Body of pancreas (tissue), 4 donors: ENCODE measurements at places on chromosomes 5 and 9. TPM values are rescaled to one million over a fixed set of nuclear protein-coding genes. Genes with fewer than 3 reads are reported as not detected.

DNA sequence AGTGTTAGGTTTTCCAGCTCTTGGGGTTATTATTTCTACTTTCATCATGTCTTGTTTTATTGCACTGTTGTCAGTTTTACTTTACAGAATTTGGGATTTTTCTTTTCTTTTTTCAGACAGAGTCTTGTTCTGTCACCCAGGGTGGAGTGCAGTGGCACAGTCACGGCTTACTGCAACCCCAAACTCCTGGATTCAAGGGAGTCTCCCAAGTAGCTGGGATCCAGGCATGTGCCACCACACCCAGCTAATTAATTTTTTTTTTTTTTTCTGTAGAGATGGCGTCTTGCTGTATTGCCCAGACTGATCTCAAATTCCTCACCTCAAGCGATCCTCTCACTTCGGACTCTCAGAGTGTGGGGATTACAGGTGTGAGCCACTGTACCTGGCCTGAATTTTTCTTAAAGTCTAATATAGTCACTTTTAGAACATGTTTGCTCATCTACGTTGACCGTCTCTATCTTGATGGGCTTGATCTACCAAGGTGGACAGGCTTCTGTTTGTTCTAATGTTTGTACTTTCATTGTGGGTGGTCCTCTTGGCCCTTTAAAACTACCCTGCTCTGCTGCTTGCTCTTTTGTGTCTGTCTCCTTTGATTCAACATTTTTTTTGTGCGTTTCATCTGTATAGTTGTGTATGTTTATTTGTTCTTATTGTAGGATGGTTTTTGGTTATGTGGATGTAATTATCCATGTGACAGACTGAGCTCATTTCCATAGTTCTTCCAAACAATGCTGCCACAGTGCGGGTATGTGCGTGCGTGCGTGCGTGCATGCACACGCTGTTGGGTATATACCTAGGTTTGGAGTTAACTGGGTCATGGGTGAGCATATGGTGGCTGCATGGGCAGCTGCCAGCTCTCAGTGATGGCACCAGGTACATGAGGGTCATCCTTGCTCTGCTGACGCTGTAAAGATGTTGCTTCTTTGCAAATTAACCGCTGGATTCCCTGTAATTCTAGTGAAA, 18.1 kb downstream of the PRRC2B start:
- no peak for DNase-seq

EMB gene
- 3.6 TPM for total RNA-seq

- no peak for DNase-seq
Measured at GRCh38 chr9:102459828-102460227, 535.3 kb upstream of the CYLC2 start.

DNA sequence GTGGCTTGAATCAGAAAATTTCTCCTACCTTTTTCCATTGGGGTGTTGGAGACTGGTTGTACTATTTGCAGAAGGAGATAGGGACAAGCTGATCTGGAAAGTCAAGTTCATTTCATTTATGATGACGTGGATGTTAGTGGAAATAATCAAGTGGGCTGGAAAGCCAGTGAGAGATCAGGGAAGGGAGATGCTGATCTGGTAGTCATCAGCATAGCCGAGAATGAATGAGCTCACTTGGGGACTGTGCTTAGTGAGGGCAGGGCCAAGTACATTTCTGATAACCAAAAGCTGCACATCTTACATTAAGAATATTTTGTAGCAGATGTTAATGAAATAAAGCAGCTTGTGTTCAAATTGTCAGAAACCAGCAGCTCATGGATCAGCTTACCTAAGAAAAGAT, 12.1 kb downstream of the MAN2A1 start:
- DNase-seq, result no peak

GRCh38 chr5:173572431-173573125, 43.9 kb downstream of the BOD1 start:
- DNase-seq, result no peak

DNA sequence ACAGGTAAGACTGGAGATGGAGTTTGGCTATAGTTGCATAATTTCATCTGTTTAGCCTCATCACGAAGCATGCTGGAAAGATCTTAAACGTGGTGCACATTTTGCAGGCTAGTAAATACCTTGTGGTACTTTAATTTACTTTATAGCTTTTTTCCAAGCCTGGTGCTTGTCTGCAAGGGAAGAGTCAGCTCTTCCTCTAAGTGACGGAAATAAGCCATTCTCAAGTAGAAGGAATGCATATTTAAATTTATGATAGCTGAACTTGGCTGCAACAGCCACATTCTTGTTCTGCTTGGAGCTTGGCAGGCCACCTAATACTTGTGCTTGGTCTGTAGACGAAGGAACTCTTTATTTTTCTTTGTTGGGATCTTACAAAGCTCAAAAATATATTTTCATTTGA, 188.0 kb upstream of the PIK3R1 start:
- no peak for DNase-seq

GRCh38 chr9:85964526-85964925, 23.6 kb downstream of the NAA35 start:
- DNase-seq, result no peak

KCTD16 gene
- total RNA-seq, result 3.4 TPM

DNA sequence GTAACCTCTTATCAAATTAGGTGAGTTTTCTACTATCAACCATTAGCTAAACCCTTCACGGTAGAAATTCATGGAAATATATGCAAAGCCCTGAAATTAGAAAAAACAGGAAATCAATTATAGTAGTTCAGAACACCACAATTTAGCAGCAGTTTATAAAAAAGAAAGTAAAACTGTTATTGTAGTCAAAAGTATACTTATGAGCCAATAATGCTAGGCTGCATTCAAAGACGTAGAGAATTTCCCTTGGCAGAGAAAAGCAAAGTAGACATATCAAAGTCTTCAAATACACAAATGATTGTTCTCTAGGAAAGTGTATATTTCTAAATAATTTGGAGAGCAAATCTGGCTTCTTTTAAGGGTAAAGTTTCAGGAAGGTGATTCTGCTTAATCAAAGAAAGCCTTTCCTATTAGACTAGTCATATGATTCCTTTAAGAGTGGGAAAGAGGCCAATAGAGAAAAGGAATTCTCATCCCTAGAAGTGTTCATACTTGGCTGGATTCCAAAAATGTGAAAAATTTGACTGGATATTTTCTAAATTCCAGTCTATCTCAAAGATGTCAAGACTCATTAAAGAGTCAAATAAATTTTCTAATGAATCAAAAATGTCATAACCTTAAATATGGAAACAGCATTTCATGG, 185.5 kb downstream of the SMC2 start:
- DNase-seq, result no peak

CKMT2 gene
- total RNA-seq, result 4.9 TPM

GRCh38 chr9:128091144-128091543, 23.1 kb downstream of the SLC25A25 start:
- DNase-seq, result no peak
